Effector memory CD4-positive, alpha-beta T cell (primary cell): ENCODE measurements at places on chromosomes 5 and 9.

GRCh38 chr9:136808075-136808805 is 492 bp downstream of the RABL6 start:
- DNase-seq = no peak

GRCh38 chr5:58241389-58241788 is 218.5 kb downstream of the PLK2 start:
- DNase-seq = no peak

DNA sequence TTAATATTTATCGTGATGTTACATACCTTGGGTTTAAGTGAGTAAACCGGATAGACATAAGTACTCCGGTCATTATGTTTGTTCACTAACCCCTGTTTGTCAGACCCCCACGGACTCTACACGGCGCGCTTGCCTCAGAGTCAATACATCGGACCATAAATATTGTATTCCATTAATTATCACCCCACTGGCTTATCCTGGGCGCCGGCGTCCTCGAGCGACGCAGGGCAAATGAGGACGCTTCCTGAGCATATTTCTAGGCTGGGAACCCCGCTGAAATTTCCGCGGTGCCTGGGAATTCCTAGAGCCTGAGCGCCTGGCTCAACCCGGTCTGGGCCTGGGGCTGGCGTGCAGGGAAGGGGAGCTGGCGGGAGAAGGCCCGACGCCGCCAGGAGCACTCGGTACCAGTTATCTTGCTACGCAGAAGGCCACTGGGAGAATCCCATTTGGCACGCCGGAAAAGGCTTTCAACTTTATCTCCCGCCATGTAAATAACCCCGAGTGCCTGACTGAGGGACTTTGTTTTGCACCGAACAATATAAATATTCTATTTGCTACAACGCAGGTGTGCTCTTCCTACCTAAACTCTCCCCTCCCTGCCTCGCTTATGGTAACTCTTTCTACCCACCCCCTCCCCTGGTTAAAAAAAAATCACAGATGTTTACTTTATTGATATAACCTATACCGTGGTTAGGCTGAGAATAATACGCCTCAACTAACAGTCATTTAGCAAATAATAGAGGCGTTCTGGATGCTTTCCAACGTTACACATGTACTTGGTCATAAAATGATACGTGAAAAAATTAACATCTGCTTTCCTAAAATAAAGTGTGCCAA is 19.4 kb downstream of the NR2F1 start:
- DNase-seq = no peak

GRCh38 chr9:9924376-9924775 is 688.4 kb downstream of the PTPRD start:
- no peak for DNase-seq

GRCh38 chr9:77843871-77844155 is 187.8 kb downstream of the GNAQ start:
- no peak for DNase-seq

GRCh38 chr5:83222906-83223305 is 145.6 kb downstream of the XRCC4 start:
- no peak for DNase-seq
